Transverse colon (tissue), 4 donors: ENCODE measurements at places on chromosomes 6 and 20. TPM values are rescaled to one million over a fixed set of nuclear protein-coding genes. Genes with fewer than 3 reads are reported as not detected.

The TMEM244 gene
- total RNA-seq, result not detected

DNA sequence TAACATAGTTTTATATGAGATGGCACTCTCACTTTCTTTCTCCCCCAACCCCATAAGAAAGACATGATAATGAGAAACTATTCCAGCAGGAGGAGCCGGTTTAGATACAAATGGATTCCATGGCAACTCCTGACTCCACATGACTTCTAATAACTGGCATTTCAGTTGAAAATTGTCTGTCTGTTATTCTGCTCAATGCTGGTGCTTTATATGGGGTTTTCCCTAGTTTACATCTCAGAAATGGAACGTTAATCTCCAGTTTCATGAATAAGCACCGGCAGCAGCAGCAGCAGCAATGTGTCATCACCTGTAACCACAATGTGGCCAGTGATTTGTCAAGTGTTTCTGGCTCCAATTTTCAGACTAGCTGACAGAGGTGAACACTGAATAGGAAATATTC, 8.0 kb upstream of the SIM1 start:
- no peak for DNase-seq
- no peak overlapping the region for H3K27ac ChIP-seq
- no peak overlapping the region for H3K4me3 ChIP-seq

The CYP39A1 gene
- total RNA-seq, result not detected

GRCh38 chr6:81863123-81863522, 110.6 kb upstream of the TENT5A start:
- H3K4me1 ChIP-seq, result no peaks in the 10 kb centered on the region
- no peak overlapping the region for H3K27ac ChIP-seq
- H3K36me3 ChIP-seq, result no peaks in the 10 kb centered on the region

DNA sequence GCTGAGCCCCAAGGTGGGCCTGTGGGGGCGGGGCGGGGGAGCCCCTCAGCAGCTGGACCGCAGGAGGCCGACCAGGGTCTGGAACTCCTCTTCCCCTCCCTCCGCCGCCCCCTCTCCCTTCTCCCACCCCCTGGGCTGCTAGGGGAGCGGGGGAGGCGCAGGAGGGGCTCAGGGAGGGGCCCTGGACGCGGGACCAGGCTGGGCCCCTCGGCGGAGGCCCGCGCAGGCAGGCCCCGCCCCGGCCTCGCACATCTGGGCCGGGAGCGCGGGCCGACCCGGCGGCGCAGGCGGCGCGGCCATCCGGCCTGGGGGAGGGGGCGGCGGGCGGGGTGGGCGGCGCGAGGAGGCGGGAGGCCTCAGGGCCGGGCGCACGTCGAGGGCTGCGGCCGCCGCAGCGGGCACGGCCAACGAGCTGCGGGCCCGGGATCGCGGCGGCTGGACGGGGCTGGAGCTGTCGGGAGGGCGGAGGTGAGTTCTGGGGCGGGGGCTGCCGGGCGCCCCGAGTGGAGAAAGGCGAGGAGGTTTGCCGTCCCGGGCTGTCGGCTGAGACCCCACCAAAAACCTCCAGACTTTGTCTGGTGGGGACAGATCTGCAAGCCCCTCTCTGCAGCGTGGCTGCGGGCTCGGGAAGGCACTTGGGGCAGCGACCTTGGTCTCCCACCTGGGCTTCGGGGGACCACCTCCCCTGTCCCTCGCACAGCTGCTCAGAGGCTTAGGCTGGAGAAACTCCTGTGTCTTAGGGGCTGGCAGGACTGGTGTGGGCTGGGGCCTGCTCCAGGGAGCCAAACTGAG, at the start of gene HSPA12B:
TSS of gene HSPA12B (plus strand) at position 359 of the 792 bp plus-strand sequence. CDS start 5,990 bp downstream, outside the sequence.
- no peaks in the 10 kb centered on the region for H3K36me3 ChIP-seq
- no peaks in the 10 kb centered on the region for H3K4me1 ChIP-seq
- no peak within 1 kb of the TSS for H3K4me3 ChIP-seq
- no peak for DNase-seq
- peaks cover 27% of the 10 kb centered on the region for H3K27me3 ChIP-seq

- no peaks in the 10 kb centered on the region for H3K36me3 ChIP-seq
- no peak overlapping the region for H3K27ac ChIP-seq
- no peak overlapping the region for H3K4me3 ChIP-seq
Measured at GRCh38 chr6:41467061-41467460, 79.1 kb upstream of the FOXP4 start.

- no peak for DNase-seq
- H3K36me3 ChIP-seq, result no peaks in the 10 kb centered on the region
- H3K27ac ChIP-seq, result no peak overlapping the region
- no peaks in the 10 kb centered on the region for H3K27me3 ChIP-seq
- H3K4me1 ChIP-seq, result peaks cover 7% of the 10 kb centered on the region
Measured at GRCh38 chr6:14344486-14344885, 226.9 kb downstream of the CD83 start.

The RAB22A gene
- 4.2 TPM for total RNA-seq

DNA sequence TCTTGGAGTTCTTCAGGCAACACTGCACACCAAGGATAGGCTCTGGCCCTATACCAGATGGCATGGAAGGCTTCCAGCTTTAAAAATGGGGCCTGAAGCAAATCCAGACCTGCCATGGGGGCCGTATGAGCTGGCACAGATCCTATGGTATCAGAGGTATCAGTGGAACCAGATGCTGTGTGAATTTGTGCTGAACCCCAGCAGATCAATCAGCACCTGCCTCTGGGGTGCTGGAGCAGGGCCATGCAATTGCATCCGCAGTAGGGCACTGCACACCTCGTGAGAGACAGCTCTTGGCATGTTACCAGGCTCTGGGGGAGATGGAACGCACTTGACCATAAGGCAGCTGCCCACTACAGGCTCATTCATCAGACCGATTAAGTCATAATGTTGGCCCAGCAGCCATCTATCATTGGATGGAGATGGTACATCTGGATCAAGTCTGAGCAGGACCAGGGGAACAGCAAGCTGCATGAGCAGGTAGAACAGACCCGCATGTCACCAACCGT, 221.5 kb downstream of the MYLK4 start:
- no peaks in the 10 kb centered on the region for H3K4me1 ChIP-seq
- no peak overlapping the region for H3K4me3 ChIP-seq
- DNase-seq, result no peak
- no peaks in the 10 kb centered on the region for H3K27me3 ChIP-seq
- H3K27ac ChIP-seq, result no peak overlapping the region

DNA sequence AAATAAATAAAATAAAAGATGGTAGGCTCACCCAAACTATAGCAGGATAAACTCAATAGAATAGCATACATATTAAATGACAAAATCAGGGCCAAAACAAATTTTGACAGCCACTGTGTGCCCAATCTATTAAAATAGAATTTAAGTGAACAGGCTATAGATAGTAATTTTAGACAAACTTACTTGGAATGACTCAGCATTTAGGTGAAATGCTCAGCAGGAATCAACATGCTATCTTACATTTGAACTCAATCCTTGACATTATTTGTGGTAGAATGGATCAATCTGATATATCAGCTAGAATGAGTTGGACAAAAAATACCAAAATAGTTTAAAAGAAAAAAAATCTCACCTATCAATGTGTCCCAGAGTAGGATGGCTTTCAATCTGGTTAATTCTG, 578.6 kb downstream of the RFPL4B start:
- no peaks in the 10 kb centered on the region for H3K36me3 ChIP-seq
- H3K4me3 ChIP-seq, result no peak overlapping the region
- no peak for DNase-seq
- H3K4me1 ChIP-seq, result peaks cover 3% of the 10 kb centered on the region

GRCh38 chr20:58603721-58604120, 47.4 kb upstream of the STX16 start:
- no peaks in the 10 kb centered on the region for H3K4me1 ChIP-seq
- H3K36me3 ChIP-seq, result no peaks in the 10 kb centered on the region
- H3K27ac ChIP-seq, result peak overlapping the region; percentile 7
- H3K27me3 ChIP-seq, result no peaks in the 10 kb centered on the region

DNA sequence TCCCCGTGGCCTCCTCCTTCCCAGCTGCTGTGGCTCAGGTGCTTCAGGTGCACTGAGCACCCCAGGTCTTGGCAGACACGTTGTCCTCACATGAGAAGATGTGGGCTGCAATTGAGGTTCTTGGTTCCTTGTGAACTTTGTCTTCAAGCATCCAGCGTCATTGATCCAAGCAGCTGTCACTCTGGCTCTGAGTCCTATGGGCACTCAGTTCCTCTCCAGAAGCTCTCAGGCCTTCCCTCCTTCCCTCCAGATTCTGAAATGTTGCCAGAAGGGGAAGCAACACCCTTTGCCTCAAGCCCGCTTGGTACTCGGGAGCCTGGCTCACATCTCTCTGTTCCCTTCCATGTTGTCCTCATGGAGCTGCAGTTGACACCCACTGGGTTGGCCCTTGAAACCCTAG, 8.4 kb upstream of the MRGBP start:
- no peaks in the 10 kb centered on the region for H3K36me3 ChIP-seq
- no peaks in the 10 kb centered on the region for H3K27me3 ChIP-seq
- H3K4me3 ChIP-seq, result no peak overlapping the region
- no peak for DNase-seq

The ACTR5 gene
- total RNA-seq, result 12.5 TPM

DNA sequence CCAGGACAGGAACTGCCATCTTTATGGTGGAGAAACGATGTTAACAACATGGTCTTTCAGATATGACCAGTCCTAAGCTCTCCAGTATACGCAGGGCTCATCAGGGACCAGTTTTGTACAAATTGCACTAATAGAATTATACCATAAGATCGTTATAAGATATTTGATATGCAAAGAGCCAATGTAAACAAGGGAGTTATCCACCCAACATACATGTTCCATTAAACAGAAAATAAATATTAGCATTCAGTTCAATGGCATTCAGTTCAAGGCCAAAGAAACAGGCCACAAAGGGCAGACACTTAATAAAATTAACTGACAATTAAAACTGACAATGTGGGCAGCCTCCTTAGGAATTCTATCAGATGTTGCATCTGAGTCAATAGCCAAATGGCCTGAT, 2.6 kb downstream of the GFOD1 start:
- no peaks in the 10 kb centered on the region for H3K36me3 ChIP-seq
- H3K27me3 ChIP-seq, result no peaks in the 10 kb centered on the region
- DNase-seq, result no peak
- H3K4me1 ChIP-seq, result peaks cover 33% of the 10 kb centered on the region
- H3K4me3 ChIP-seq, result no peak overlapping the region
- peak overlapping the region; percentile 97 for H3K27ac ChIP-seq

GRCh38 chr6:80148220-80148619, 41.7 kb downstream of the BCKDHB start:
- no peak for DNase-seq
- no peaks in the 10 kb centered on the region for H3K36me3 ChIP-seq
- H3K27ac ChIP-seq, result no peak overlapping the region
- H3K4me1 ChIP-seq, result peaks cover 15% of the 10 kb centered on the region
- H3K27me3 ChIP-seq, result no peaks in the 10 kb centered on the region

GRCh38 chr6:73739096-73739495, 43.1 kb downstream of the CD109 start:
- H3K36me3 ChIP-seq, result no peaks in the 10 kb centered on the region
- no peak overlapping the region for H3K4me3 ChIP-seq
- DNase-seq, result no peak
- H3K27ac ChIP-seq, result no peak overlapping the region
- H3K27me3 ChIP-seq, result no peaks in the 10 kb centered on the region
- H3K4me1 ChIP-seq, result peaks cover 22% of the 10 kb centered on the region

- H3K4me3 ChIP-seq, result no peak overlapping the region
- no peaks in the 10 kb centered on the region for H3K27me3 ChIP-seq
- H3K4me1 ChIP-seq, result no peaks in the 10 kb centered on the region
- H3K36me3 ChIP-seq, result no peaks in the 10 kb centered on the region
- H3K27ac ChIP-seq, result no peak overlapping the region
- DNase-seq, result no peak
Measured at GRCh38 chr20:51715163-51715855, 52.9 kb downstream of the ATP9A start.

- H3K4me3 ChIP-seq, result no peak overlapping the region
- DNase-seq, result no peak
- H3K27ac ChIP-seq, result no peak overlapping the region
- H3K4me1 ChIP-seq, result no peaks in the 10 kb centered on the region
- no peaks in the 10 kb centered on the region for H3K27me3 ChIP-seq
Measured at GRCh38 chr6:163637524-163637923, 223.0 kb downstream of the QKI start.

The SLC23A2 gene
- 5.0 TPM for total RNA-seq

GRCh38 chr6:132750455-132751248, 7.1 kb downstream of the VNN2 start:
- no peaks in the 10 kb centered on the region for H3K36me3 ChIP-seq
- no peak overlapping the region for H3K27ac ChIP-seq
- H3K4me1 ChIP-seq, result no peaks in the 10 kb centered on the region
- no peak overlapping the region for H3K4me3 ChIP-seq
- H3K27me3 ChIP-seq, result no peaks in the 10 kb centered on the region
- no peak for DNase-seq

DNA sequence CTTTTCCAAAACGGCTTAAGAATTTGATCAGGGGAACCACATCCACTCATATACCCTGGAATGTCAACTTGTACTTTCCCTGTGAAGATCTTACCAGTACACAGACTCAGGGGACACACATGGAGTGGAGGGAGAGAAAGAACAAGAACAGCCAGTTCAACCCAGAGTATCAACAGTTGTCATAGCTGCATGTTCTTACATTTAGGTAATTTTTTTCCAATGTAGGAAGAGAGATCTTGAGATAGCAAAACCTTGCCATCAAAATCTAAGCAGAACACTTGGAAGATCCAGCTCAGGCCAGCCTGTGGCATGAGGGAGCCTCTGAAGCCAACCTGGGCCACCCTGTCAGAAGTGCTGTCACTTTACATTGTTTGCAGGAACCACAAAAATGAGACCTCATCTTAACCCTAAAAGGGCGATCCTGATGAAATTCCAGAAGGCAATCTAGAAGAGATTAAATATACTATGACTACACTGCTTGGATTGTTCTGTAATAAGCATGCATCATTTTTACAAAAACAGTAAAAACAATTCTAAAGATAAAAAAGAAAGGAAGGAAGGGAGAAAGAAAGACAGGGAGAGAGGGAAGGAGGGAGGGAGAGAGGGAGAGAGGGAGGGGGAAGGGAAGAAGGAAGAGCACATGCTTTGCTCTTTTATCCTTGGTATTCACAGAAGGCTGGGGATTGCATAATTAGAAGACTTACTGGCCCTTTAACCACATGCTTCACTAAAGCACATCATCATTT, 124.7 kb upstream of the TCF21 start:
- H3K4me3 ChIP-seq, result no peak overlapping the region
- no peak for DNase-seq
- peak overlapping the region; percentile 60 for H3K27ac ChIP-seq
- no peaks in the 10 kb centered on the region for H3K27me3 ChIP-seq

The BMP5 gene
- total RNA-seq, result 5.6 TPM

DNA sequence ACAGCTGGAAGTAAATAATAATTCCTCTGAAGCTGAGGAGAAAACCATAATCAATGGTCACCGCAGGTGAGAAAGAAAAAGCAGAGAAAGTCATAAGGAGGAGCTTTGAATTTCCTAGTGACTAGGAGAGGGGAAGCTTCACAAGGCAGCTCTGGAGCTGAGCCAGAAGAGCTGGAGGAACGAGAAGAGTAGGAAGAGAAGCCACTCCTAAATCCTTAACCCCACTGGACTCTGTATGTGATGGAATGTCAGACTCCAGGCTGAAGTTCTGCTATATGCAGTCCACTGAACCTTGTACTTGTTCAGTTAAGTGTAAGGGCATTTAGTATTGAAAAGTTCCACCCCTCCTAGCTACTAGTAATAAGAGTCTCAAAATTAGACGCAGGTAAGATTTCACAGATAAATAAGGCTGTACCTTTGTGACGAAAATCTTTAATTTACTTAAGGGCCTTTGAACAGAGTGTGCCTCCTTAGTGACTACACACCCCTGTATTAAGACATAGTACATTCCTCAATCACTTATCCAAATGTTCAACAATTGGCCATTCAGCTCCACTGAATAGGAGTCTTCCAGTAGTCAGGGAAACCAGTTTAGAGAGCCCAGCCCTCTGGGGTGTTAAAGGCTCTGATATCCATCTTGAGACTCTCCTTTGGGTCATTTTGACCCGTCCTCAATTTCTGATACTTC, 71.4 kb upstream of the UFL1 start:
- no peaks in the 10 kb centered on the region for H3K4me1 ChIP-seq
- H3K36me3 ChIP-seq, result no peaks in the 10 kb centered on the region
- DNase-seq, result peak; percentile 24
- H3K27me3 ChIP-seq, result no peaks in the 10 kb centered on the region
- H3K27ac ChIP-seq, result no peak overlapping the region
